ENCODE measurements at places on chromosomes 7 and 10.

GRCh38 chr7:48389977-48390376, 218.7 kb downstream of the ABCA13 start:
- peak; percentile 29 for DNase-seq

DNA sequence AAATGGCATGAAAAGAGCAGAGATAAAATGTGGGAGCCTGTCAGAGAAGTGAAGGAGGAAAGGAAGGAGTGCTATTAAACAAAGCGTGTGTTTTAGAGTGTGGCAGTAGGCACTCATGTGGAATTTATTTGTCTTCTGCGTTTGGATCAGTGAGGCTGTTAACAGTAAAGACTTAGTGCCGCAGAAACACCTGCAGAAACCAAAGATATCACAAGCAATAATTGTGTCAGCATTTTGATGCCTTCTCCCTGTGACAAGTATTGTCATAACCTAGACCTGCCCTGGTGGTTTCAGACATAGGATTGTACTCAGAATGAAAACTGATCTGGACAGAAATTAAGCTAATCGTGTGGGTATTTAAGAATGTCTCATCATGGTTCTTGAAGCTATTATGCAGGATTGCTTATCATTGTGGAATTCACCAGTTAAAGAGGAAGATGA, 191.0 kb downstream of the CAMK1D start:
- DNase-seq, result no peak

DNA sequence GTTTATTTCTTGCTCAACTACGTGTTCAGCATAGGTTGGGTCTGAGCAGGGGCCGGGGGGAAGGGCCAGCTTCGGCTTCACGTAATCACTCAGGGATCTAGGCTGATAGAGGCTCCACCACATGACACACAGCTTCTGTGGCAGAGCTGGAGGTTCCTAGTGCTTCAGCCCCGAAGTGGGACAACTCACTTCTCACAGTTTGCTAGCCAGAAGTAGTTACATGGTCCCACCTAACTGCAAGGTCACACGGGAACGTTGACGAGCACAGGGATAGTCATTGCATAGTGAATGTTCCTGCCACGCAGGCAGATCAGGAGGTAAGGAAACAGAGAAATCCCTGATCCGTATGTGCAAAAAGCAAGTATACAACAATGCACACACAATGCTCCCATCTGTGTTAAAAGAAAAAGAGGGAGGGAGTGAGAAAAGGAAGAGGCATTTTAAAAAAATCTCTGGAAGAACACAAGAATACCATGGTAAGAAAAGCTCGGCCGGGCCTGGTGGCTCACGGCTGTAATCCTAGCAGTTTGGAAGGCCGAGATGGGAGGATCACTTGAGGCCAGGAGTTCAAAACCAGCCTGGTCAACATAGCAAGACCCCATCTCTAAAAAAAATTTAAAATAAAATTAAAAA, 16.9 kb downstream of the SMURF1 start:
- no peak for DNase-seq

GRCh38 chr7:45417735-45418134, 156.4 kb upstream of the ADCY1 start:
- no peak for DNase-seq

DNA sequence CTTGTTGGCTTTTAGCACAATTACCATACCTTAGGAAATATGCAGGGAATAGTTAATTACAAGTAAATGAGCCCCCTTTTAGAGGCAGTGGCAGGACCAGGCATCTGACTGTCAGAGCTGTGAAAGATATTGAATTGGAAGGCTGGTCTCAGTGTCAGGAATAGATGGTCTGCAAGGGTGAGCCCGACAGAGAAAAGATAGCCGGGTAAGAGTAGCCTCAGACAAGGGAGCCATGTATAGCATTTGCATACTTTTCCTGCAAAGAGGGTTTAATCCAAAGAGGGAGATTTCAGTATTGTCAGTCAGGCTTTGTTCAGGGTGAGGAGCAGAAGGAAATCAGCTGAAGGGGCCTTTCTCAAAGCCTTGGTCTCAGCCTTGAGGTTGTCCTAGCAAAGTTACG, 128.9 kb upstream of the FZD1 start:
- no peak for DNase-seq

DNA sequence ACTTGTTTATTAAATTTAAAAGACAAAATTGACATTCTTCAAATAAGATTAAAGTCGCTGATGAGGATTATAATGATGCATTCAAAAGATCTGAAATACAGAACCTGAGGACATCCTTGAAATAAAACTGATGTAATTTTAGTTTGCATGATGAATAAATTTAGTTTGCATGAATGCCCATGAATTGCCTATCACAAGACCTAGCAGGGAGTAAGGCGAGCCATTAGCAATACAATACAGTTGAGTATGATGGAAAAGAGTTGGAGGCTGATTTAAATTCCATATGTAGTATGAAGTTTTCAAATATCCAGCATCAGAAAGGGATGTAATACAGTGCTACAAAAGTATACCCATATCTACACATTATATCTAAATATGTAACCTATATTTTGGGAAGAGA, 321.3 kb downstream of the CACNA2D1 start:
- no peak for DNase-seq

GRCh38 chr10:31035266-31035798, 3.7 kb upstream of the ZNF438 start:
- no peak for DNase-seq

DNA sequence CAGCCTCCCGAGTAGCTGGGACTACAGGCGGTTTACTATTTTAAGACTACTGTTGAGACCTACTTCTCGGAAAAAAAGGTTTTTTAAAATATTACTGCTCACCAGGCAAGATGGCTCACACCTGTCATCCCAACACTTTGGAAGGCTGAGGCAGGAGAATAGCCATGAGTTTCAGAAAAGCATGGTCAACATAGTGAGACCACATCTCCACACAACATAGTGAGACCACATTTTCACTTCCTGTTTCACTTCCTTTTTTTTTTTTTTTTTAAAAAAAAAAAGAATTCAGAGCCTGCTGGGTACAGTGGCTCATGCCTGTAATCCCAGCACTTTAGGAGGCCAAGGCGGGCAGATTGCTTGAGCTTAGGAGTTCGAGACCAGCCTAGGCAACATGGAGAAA, 46.5 kb downstream of the SVOPL start:
- no peak for DNase-seq

DNA sequence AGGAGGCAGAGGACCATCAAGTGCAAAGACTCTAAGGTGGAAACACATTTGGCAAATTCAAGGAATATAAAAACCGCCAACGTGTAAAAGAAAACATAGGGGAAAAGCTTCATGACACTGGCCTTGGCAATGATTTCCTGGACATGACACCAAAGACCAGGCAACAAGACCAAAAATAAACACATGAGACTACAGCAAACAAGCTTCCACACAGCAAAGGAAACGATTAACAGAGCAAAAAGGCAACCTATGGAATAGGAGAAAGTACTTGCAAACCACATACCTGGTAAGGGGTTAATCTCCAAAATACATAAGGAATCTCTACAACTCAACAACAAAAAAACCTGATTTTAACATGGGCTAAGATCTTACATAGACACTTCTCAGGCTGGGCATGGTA, 3.5 kb downstream of the GSTO1 start:
- no peak for DNase-seq

DNA sequence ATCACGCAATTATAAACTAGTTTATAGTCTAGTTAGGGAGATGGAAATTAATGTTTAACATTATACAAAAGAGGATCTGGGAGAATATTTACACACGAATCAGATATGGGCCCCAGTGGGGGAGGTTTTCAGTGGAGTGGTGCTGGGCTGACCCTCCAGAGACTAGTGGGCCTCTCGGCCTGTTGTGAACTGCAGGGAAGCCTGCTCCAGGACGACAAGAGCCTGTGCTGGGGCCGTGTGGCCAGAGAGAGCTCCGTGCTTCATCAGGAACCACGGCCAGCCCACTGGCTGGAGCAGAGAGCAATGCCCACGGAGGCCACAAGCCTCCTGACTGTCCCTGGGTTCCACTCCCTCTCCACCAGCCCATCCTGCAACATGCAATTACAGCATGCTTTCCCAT, 11.3 kb upstream of the ESYT2 start:
- no peak for DNase-seq

DNA sequence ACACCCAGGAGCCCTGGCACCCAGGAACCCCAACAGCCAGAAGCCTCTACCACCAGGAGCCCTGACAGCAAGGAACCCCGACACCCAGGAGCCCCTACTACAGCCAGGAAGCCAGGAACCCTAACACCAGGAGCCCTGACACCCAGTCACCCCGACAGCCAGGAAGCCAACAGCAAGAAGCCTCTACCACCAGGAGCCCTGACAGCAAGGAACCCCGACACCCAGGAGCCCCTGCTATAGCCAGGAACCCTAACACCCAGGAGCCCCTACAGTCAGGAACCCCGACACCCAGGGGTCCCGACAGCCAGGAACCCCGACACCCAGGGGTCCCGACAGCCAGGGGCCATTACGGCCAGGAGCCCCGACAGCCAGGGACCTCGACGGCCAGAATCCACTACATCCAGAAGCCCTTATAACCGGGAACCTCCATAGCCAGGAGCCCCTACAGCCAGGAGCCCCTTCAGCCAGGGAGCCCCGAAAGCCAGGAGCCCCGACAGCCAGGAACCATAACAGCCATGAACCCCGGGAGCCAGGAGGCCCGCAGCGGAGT, 440 bp upstream of the GLRX3 start:
- no peak for DNase-seq

- peak; percentile 28 for DNase-seq
Observed at GRCh38 chr7:43018446-43018845, 86.3 kb downstream of the MRPL32 start.

GRCh38 chr7:38756521-38756920, 125.3 kb upstream of the AMPH start:
- no peak for DNase-seq

DNA sequence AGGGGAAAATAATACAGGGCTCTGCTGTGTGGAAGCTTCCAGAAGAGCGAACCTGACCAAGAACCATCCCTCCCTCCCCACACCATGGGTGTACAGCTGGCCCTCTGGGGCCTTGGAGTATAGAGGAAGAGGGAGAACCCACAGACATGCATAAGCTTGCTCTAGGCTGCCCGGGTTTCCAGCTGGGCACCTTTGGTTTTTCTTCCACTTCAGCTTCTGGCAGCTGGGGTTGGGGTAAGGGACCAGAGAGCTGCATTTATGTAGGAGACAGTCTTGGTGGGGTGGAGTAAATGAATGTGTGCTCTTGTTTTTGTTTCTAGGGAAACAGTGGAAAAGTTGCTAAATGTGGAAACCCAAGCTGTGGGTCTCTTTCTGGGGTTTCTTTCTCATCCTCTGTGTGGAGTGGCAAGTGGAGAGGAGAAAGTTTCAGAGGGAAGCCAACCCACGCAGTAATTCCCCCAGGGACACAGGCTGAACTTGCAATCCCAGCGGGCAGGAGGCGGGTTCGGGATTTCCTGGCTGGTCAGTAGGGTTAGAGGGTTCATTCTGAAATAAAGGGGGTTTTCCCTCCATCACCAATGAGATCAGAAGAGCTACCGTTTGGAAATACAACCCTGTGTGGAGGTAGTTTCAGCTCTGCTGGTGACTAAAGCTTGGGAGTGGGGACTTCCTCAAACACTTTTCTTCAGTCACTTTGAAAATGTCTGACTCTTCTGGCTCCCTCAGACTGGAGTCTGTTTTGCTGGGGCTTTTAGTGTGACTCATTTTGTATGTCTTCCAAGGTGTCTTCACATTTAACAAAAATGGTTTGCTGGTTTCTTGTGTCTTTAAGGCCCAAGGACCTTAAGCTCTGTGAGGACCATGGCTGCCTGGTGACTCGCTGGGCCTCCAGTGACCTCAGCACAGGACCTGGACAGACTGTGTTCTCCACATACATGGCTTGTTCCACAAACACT, 22.2 kb upstream of the SRGN start:
- no peak for DNase-seq

DNA sequence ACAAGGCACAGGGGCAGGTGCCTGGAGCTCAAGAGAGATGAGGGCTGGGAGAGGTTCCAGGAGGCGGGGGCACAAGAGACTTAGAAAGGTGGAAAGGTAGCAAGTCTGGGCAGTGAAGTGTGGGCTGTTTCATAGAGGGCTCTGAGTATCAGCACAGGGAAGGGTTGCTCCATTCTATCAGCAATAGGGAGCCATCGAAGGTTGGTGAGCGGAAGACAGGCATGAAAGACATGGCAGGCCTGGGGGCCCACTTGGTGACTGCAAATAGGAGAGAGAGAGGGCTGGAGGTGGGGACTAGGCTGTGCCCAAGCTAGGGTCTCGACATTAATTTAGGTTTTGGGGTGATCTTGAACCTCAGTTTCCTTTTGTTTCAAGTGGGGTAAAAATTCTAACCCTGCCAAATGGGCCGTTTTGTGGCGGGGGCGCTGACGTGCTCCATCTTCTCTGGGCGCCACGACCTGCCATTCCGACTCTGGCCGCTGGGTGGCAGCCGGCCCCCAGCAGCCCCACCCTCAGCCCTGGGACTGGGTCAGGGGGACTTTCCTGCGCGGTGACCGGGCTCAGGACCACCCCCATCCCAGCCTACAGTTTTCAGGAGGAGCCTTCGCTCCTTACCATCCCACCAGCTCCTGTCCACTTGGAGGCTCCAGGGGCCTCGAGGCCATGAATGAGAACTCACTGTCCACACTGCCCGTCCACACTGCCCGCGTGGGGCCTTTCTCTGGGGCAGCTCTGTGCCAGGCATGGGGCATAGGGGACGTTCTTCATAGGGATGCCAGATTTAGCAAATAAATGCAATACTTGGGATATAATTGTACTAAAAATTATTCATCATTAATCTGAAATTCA, 37.2 kb upstream of the PCBD1 start:
- DNase-seq, result no peak

GRCh38 chr10:91520661-91521060, 110.5 kb downstream of the HECTD2 start:
- DNase-seq, result no peak

GRCh38 chr10:24744946-24745345, 21.3 kb upstream of the ARHGAP21 start:
- DNase-seq, result no peak

DNA sequence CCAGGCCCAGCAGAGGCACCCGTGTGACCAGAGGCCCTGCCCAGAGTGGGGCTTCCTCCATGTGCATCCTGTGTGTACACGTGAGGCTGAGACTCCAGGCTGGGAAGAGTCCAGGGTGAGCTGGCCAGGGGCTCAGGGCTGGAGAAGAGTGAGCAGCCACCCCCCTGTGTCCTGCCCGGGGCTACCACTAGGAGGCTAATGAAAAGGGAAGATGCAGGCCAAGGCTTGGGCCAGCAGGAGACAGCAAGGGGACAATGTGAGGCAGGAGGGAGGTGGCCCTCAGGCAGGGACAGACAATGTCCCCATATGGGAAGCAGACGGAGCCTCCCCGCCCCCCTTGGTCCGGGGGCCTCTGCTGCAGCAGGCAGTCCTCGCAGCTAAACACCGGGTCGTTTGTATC, 102.0 kb downstream of the HIF1AN start:
- DNase-seq, result no peak

DNA sequence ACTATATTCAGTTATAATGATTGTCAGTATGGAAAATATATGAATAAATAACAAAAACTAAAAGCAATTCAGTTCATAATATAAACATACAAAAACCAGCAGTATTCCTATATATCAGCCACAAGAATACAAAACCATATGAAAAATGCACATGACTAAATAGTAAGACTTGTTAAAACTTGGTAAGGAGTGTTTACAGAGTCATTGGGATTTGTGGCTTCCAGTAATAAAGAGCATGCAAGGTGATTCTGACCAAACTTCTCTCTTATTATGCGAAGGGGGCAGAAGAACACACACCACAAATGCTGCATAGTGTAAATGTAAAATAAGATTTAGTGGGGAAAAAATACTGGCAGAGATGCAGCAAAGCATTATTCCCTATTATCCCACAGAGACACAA, 8.8 kb upstream of the CNOT4 start:
- DNase-seq, result no peak

Measured in HS-5 (cell line).